ENCODE measurements at places on chromosomes 1 and 21.

- DNase-seq = no peak
These were observed 111.0 kb downstream of the ACTL8 start for GRCh38 chr1:17865912-17866739.

DNA sequence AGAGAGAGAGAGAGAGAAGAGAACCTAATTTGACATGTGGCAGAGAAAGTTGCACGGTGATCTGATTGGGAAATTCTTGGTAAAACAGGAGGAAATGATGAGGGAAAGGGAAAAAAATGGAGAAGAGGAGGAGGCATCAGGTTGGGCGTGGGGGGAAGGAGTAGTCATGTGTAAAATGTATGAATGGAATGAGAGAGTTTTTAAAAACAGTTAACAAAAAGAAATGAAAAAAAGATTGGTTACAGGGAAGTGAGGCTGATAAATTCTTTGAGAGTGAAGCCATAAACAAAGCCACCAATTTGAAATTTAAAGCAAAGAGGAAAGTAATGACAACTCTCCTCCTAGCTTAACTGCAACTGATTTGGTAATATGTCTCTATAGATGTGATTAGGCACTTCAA lies 409.2 kb downstream of the USH2A start:
- DNase-seq = no peak

DNA sequence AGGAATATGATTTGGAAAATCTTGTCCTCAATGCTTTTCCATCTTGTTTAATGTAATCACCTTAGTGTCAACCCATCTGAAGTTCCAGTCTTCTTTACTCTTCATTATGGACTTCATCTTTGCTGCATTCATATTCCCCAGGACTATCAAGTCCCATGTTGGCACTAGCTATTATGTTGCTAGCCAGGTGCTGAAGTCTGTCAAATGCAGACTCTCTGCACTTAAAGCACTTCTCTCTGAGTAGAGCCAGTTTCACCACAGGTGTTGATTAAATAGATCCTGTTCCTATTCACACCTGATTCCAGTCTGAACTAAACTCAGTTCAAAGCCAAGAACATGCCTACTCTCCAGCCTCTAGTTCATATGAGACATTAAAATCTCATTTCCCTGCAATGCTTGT lies 75.0 kb upstream of the PKN2 start:
- no peak for DNase-seq

- DNase-seq = no peak
These were observed 24.4 kb downstream of the CAP1 start for GRCh38 chr1:40064797-40065499.

- DNase-seq = no peak
These were observed 43.5 kb upstream of the SERPINC1 start for GRCh38 chr1:173960625-173961024.

DNA sequence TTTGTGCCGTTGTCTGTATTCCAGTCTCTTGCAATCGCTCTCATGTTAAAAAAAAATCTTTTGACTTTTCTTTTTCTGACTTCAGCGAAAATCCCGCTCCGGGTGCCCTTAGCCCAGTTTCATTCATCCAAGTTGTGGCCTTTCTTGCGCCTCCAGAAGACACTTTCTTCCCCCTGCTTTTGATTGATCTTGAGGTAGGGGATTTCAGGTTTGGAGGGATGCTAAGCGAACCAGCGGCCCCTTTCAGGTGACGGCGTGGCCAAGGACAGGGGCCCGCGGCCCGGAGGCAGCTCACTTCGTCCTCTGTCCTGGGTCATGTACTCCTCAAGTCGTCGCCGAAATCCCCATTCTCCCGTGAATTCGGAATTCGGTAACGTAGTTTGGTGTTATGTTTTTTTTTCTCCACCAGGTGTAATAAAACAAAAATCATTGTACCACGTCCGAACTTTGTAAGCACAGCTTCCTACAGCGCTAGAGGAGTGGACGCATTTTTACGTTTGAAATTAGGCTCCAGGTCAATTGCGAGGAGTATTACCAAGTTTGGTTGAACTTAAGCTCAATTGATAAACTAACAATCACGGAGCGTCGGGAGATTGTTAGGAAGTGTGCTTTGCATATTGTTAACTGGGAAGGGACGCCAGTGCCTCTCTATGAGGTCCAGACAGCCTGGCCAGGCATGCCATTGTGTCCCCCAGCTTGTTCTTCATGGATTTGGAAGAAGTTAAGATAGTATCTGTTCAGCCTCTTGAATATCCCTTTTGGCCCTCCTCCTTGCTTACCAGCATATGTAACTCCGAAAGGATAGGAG lies 1.1 kb downstream of the MRPS6 start:
- no peak for DNase-seq

Data from cerebellar nuclear complex (tissue), 1 donor.